SJCRH30 (cell line): ENCODE measurements at places on chromosomes 11 and 22. TPM values are rescaled to one million over a fixed set of nuclear protein-coding genes. Genes with fewer than 3 reads are reported as not detected.

DNA sequence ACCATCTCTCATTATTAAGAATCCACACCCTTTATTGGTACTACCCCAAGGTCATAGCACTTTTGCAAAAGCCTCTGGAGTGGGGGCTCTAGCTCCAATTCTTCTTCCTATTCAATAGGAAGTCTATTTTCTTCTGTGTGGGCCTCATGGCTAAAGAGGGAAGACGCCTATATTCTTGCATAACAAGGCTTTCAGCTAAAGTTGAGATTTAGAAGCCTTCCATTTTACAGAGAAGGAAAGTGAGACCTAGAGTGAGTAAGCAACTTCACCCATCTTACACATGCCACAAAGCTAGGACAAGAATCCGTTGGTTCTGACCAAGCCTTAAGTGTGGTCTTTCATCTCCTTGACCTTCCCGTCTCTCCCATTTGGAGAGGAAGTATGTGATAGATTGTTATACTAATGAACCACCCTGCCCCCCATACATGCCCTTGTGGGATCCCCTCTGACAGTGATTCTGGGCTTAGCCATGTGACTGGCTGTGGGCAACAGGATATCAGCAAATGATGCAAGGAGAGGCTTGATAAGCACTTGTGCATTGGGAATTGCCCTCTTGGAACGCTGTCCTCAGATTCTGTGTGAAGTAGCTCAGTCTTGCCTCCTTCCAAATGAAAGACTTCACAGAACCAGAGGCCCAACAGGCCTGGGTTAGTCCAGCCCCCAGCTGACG is 12.3 kb downstream of the BACE1 start:
- H3K36me3 ChIP-seq: no peaks in the 10 kb centered on the region
- H3K27ac ChIP-seq: no peak overlapping the region
- no peaks in the 10 kb centered on the region for H3K4me1 ChIP-seq
- no peaks in the 10 kb centered on the region for H3K27me3 ChIP-seq

DNA sequence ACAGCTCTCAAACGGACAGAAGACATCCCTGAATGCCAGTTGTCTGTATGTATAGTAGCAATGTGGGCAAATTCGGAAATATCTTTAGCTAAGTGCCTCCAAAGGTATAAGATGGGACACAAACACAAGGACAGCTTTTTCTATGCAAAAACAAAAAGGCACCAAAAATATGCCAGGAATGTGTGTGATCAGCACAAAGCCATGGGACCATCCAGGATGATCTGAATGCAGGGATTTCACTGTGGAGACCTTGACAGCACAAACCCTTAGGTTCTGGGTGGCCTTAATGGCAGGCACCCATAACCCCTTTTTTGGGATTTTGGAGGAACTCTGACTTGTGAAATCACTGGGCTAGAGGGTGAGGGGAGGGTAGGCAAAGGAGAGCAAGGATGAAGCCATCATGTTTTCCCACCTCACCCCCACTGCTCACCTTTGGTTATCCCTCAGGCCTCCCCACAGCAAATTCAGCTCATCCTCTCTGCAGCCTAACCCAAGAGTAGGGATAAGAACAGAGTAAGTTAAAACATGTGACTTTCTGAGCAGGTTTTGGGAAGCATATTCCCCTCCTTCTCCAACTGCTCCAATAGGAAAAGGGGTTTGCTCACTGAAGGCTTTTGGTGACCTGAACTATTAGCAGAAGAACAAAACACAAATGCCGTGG is 154.6 kb downstream of the SNX19 start:
- H3K36me3 ChIP-seq: no peaks in the 10 kb centered on the region
- H3K4me1 ChIP-seq: peaks cover 28% of the 10 kb centered on the region
- no peak for DNase-seq
- no peaks in the 10 kb centered on the region for H3K27me3 ChIP-seq
- peak overlapping the region; percentile 21; the same call in 1 of the 2 replicates for H3K27ac ChIP-seq
- no peak overlapping the region for H3K4me3 ChIP-seq

GRCh38 chr11:288478-289397 is at the start of gene PGGHG:
Gene PGGHG (plus strand): TSS chr11:289126. CDS start chr11:289817, 691 bp downstream.
- H3K27me3 ChIP-seq: peaks cover 26% of the 10 kb centered on the region
- H3K4me1 ChIP-seq: peaks cover 6% of the 10 kb centered on the region; the same call in 1 of the 2 replicates
- H3K36me3 ChIP-seq: no peaks in the 10 kb centered on the region
- H3K27ac ChIP-seq: no peak within 1 kb of the TSS
- peak within 1 kb of the TSS; percentile 71 for H3K4me3 ChIP-seq

OR8B8 gene
- total RNA-seq: not detected in 2 replicates

DNA sequence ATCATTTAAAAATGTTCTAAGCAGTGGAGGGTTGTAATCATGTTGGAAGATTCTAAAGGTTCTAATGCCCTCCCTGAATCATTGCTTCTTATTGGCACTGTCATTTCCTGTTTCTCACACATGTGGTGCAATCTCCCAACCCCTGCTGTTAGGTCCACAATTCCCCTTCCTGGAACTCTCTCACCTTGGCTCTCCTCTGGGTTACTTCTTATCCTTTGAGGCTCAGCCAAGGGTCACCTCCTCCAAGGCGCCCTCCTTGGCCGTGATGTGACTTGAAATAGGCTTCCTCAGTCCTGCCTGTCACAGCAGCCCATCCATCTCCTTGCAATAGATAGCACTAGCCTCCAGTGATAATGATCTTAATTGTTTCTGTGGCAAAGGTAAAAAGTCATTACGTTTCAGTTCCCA is 149.8 kb downstream of the TTC17 start:
- no peaks in the 10 kb centered on the region for H3K4me1 ChIP-seq
- no peak for DNase-seq
- no peak overlapping the region for H3K4me3 ChIP-seq
- H3K27ac ChIP-seq: no peak overlapping the region
- H3K36me3 ChIP-seq: no peaks in the 10 kb centered on the region

DNA sequence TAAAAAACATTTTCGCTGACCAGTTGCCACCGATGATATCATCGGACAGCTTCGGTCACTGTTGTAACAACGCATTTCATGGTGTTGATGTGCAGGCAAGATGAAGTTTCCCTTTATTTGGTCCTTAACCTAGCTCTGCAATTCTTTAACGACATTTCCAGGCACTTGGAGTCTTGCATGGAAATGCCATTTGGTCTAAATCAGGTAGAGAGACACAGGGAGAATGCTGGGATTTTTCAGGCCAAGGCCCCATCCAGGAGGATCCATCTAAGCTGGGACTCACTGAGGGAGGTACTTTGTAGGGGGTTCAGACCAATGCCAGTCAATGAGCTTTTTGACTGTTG is 121.5 kb upstream of the RCN1 start:
- no peak overlapping the region for H3K27ac ChIP-seq
- no peak overlapping the region for H3K4me3 ChIP-seq
- no peaks in the 10 kb centered on the region for H3K4me1 ChIP-seq
- H3K36me3 ChIP-seq: no peaks in the 10 kb centered on the region
- no peak for DNase-seq
- no peaks in the 10 kb centered on the region for H3K27me3 ChIP-seq

DNA sequence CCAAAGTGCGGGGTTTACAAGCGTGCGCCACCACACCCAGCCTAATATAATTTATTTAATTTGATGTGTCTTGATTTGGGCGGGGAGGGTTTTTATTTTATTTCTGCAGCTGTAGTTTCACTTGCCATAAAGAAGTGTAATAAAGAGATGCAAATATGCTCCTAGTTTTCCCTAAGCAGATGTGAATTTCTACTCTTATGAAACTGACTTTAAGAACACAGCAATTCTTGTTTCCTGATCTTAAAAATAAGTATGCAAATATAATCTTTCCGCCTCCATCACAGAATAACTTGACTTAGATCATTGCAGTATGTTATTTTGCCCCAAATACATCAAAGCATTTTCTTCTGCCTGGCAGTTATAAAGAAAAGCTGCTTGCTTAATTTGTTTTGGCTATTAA is 4.4 kb downstream of the SPCS2 start:
- H3K36me3 ChIP-seq: peaks cover 17% of the 10 kb centered on the region
- H3K4me3 ChIP-seq: no peak overlapping the region

DNA sequence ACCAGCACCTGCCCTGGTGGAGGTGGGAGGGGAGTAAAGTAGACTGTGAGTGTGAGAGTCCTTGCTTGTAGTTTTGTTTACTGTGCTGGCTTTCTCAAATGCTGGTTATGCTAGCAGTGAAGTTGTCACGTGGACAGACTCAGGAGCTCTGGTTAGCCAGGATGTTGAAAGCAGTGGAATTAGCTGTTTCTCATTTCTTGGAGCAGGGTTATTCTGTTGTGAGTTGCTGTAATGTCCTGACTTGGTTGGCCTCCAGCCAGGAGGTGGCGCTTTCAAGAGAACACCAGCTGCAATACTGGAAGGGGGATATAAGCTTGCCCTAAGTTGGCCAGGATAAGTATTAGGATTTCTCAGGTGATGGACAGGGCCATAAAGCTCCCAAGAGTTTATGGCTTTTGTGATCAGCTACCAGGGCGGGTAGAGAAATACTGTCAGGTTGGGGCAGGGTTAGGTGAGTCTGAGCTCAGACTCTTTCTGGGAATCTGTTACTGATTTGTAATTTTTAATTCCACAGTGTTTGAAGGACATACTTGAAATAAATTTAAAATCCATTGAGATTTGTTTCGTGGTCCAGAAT is 13.7 kb downstream of the CYP2D6 start:
- H3K27me3 ChIP-seq: no peaks in the 10 kb centered on the region
- H3K4me3 ChIP-seq: no peak overlapping the region
- H3K4me1 ChIP-seq: no peaks in the 10 kb centered on the region
- H3K36me3 ChIP-seq: no peaks in the 10 kb centered on the region
- H3K27ac ChIP-seq: no peak overlapping the region
- DNase-seq: no peak

- no peaks in the 10 kb centered on the region for H3K36me3 ChIP-seq
- DNase-seq: no peak
- peaks cover 23% of the 10 kb centered on the region for H3K4me1 ChIP-seq
- H3K27me3 ChIP-seq: no peaks in the 10 kb centered on the region
- H3K4me3 ChIP-seq: no peak overlapping the region
Observed at GRCh38 chr22:30040499-30041260, 39.6 kb upstream of the HORMAD2 start.

DNA sequence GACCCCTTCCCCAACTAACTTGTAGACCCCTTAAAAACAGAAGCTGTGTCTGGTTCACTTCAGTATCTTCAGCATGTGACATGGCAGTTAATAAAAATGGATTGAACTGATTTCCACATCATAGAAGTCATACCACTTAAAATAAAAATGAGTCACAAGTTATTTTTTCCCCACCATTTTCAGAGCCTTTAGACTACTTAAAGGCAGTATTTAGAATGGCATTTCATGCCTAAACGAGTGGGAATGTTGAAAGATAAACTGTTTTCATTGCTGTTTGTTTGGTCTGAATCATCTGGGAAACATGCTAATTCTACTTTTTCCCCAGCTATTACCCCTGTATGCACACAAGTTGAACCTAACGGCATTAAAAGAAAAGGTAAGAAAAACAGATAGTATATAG is 324.0 kb downstream of the RAB38 start:
- H3K36me3 ChIP-seq: no peaks in the 10 kb centered on the region
- no peak for DNase-seq
- H3K4me3 ChIP-seq: no peak overlapping the region
- peaks cover 12% of the 10 kb centered on the region for H3K4me1 ChIP-seq

GRCh38 chr22:31302006-31302405 is 9.7 kb upstream of the PIK3IP1 start:
- H3K4me3 ChIP-seq: no peak overlapping the region
- no peak overlapping the region for H3K27ac ChIP-seq
- H3K27me3 ChIP-seq: no peaks in the 10 kb centered on the region

DNA sequence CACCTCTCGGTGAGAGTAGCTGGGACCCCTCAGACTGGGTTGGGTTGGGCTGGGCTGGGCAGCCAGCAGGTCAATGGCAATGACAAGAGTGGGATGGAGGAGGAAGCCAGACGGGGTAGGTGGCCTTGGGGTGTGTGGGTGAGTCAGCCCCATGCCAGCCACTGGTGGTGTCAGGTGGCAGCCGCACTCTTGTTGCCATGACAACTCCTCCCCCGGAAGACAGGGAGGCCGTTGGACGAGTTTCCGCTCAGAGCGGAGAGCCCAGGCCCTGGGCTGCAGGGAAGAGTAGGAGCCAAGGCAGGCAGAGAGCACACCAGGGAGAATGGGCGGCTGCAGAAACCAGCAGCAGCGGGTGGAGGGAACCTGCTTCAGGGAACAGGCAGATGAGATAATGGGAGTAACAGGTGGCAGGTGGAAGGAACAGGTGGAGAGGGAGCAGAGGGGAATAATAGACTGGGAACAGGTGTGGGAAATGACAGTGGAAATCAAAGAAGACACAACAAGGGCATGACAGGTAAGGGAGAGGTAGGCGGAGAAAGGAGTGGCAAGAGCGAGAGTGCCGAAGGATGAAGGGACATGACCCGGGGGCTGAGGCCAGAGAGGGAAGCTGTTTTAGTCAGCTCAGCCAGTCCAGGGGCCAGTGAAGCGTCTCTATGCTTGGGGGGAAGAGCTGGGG is 8.7 kb downstream of the SPTBN2 start:
- H3K27ac ChIP-seq: no peak overlapping the region
- DNase-seq: peak; percentile 92
- H3K27me3 ChIP-seq: no peaks in the 10 kb centered on the region
- no peak overlapping the region for H3K4me3 ChIP-seq
- no peaks in the 10 kb centered on the region for H3K36me3 ChIP-seq

GRCh38 chr22:43213962-43214361 is 27.0 kb upstream of the TTLL12 start:
- H3K27me3 ChIP-seq: no peaks in the 10 kb centered on the region
- no peak overlapping the region for H3K4me3 ChIP-seq
- no peak overlapping the region for H3K27ac ChIP-seq
- no peaks in the 10 kb centered on the region for H3K4me1 ChIP-seq

DNA sequence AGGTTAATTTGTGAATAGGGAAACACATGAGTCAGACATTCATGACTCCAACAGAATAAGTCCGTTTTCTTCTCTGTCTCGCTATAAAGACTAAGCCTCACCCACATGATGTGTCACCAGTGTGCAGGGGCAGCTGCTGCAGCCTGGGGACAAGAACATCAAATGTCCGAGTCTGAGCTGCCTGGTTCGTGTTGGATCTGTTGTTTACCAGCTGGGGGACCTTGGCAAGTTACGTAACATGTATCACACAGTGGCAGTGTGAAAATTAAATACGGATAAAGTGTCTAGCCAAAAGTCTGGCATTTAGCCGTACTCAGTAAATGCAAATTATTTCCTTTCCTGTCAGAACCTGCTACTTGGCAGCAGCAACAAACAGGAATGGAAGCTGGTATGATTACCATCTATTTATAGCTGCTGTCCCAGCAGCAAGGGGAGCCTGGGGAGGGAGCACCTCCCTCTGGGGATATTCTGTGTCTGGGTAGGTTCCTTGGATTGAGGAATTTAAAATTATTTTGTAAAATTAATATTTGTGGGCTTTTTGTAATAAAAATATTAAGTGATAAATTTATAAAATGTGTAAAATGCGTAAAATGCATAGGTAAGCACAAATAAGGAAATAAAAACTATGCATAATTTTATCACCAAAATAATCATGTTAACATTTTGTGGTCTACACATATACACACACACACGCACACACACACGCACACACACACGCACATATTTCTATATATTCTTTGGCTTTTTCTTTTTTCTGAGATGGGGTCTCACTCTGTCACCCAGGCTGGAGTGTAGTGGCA is 1.3 kb upstream of the CLDN25 start:
- no peak overlapping the region for H3K27ac ChIP-seq
- H3K36me3 ChIP-seq: no peaks in the 10 kb centered on the region
- DNase-seq: peak; percentile 22
- H3K4me3 ChIP-seq: peak overlapping the region; percentile 18; the same call in 1 of the 2 replicates
- H3K27me3 ChIP-seq: no peaks in the 10 kb centered on the region
- no peaks in the 10 kb centered on the region for H3K4me1 ChIP-seq
